ENCODE measurements at places on chromosomes 3 and 15.

GRCh38 chr15:29270169-29270955, 740 bp upstream of the NSMCE3 start:
- DNase-seq = peak; percentile 65

- peak; percentile 68 for DNase-seq
Measured at GRCh38 chr15:25860885-25861866, 2.0 kb downstream of the ATP10A start.

DNA sequence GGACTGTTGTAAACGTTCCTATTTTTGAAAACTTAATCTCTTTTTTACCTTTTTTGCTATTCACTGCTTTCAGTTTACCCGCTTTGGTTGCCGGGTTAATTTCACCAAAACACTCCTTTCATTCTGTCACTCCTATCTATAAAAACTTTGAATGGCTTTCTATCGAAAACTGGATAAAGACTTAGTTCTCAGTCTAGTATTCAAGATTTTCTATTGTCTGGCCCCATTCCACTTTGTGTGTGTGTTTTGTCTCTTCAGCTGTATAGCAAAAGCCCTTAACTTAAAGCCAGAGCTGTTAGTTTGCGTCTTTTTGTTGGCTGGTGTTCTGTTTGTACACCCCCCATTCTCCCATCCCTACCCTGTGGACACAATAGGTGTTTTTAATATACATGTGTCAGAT, 7.5 kb downstream of the PIAS1 start:
- no peak for DNase-seq

DNA sequence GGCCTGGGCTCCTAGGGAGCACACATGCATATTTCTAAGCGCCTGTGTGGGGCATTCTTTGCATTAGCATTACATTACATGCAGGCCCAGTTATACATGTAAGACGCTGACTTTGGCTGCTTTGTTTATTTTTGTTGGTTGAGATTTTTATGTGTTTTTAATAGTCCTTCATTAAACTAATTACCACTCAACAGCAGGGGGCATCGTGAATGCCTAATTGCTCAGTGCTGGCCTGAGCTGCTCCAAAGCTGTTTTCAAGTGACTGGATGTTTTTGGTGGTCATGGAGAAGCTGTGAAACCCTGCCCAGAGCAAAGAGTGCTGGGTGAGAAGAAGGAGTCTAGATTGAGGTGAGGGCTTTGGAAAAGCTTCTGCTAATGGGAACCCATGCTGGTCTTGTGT, 41.5 kb downstream of the GPD1L start:
- DNase-seq = no peak

DNA sequence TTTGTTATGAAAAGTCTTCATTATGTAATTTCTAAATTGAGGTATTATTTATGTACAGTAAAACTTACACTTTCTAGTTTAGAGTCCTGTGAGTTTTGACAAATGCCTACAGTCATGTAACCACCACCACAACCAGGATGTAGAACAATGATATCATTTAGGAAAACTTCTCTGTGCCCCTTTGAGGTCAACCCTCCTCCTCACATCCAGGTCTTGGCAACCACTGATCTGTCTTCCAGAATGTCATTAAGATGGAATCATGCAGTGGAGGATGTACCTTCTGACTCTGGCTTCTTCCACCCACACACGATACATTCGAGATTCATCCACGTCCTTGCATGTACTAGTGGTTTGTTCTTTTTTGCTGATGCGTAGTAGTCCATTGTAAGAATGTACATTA, 23.2 kb downstream of the MINAR1 start:
- no peak for DNase-seq

DNA sequence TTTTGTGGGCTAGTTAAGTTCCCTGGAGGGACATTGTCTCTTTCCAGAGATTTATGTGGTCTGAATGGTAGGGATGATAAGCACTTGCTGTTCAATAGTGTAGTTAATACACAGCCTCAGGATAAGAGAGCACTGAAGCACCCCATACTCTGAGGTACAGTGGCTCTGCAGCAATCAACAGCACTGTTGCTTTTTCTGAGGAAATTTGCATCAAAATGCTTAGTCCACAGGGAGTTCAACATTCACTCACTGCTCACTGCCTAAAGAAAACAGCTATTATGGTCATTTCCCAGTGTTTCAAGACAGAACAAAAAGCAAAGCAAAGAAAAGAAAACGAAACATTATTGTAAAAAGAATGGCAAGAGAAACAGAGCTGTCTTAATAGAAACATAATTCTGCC, 441.9 kb downstream of the PLOD2 start:
- DNase-seq = no peak

DNA sequence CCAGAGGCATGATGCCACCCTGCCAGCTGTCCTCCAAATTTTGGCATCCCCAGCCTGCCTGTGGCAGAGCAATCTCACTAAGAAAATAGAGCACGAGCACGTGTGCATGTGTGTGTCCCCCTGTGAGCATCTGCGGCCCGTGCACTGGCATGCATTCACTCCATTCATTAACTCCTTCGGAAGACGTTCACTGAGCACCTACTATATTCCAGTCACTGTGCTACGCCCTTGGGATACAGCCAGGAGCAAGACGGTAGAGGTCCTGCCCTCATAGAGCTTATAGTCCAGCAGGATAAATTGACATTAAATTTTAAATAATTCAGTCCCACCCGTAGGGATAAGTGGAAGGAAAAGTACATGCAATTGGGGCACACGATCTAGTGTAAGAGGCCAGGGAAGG, 40.0 kb upstream of the HES1 start:
- no peak for DNase-seq

DNA sequence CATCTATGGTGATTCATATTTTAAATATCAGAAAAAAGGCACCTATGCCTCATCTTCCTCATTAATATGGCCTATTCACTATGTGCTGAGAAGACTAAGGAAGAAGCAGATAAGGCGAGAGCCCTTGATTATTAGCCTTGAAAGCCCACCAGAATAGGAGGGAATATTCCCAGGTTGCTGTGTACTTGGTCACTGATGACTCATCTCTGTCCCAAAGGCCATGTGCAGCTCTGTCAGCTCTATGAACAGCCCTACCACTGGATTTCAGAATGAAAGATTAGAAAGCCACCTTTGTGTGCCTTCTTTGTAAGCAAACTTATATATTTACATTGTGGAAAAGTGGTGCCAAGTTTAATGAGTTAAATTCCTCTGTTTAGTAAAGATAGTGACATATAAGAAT, 211.5 kb downstream of the NFKBIZ start:
- no peak for DNase-seq

GRCh38 chr15:39672666-39673065, 91.8 kb downstream of the THBS1 start:
- DNase-seq = no peak

GRCh38 chr15:35142578-35142977, 57.5 kb upstream of the NANOGP8 start:
- DNase-seq = no peak

- DNase-seq = no peak
Measured at GRCh38 chr3:185594073-185594472, 8.0 kb downstream of the SENP2 start.

DNA sequence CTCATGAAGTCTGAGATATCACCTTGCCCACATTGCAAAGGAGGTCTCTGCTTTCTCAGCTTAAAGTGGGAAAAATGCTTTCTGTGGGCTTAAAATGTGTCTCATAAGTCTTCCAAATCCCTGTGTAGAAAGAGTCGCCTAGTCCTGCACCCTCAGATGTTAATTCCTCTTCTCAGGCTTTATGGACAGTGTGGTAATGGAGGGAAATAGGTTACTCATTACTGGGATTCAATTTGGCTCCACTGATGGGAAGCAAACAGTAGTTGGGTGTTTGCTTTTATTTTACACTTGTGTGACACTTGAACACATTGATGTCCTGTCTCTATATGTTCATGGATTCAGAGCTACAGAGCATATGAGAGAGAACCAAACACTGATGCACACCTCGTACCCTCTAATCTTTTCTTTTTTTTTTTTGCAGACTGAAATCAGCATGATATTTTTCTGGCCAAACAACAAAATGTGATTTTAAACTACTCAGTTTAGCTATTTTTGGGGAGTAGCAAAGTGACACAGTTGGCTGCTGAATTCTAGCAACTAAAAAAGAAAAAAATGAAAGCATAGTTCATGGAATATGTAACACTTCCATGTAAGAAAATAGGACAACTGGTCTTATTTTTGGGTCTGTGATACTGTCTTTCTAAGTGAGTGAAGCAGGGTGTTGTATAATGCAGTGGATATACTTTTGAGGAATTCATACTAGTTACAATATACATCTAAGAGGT, 8.6 kb downstream of the PTPRG start:
- no peak for DNase-seq

GRCh38 chr3:128707928-128708494, 18.0 kb upstream of the RAB7A start:
- DNase-seq = no peak

DNA sequence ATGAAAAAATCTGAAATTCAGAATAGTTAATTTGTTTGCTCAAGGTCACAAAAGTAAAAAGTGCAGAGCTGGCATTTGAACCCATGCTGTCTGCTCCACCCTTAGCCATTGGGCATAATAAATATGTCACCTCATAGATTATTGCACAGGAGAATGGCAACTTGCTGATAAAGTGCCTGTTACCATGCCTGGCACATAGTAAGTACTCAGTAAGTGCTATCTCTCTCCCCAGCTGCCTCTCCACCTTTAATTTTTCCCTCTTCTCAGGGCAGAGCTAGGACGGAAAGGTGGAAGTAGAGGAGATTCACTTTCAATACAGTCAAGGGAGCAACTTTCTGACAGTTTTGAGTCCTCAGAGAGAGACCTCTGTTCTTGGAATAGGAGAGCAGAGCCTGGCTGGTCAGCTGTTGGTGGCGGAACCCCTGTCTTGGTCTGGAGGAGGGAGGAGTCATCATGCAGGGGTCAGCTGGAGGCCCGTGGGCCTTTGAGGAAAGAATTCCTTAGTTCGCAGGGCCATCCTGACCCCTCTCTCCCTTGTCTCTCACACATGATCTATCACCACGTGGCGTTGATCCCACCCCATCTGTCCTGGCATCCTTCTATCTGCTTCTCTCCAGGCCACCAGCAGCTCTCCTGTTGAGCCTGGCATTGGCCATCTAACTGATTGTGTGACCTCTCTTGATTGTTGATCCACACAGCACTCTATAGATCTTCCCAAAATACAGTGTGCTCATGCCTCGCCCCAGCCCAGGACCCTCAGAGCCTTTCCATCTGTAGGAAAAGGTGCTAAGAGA, 149.3 kb downstream of the RPLP1 start:
- peak; percentile 37 for DNase-seq

- DNase-seq = no peak
Measured at GRCh38 chr3:11576453-11576852, 67.3 kb downstream of the VGLL4 start.

GRCh38 chr15:96598514-96598913, 268.0 kb downstream of the NR2F2 start:
- no peak for DNase-seq

DNA sequence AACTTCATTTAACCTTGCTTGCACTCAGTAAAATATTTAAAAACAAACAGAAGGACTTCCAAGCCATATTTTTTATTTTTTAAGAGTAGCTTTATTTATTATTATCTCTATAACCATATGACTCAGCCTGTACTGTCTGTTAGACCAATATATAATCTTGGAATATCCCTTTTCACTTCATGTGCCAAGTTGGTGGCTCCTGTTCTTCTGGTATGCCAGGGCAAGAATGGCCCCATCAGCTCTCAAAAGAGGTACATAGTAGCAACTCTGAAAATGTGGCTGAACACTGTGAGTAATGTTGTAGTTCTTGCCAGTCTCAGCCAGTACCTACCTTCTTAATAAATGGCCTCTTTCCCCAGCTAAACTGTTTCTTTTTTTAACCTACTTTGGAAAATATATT, 257.0 kb upstream of the UBE2E1 start:
- no peak for DNase-seq

- DNase-seq = no peak
Measured at GRCh38 chr15:97966924-97967620, 6.6 kb downstream of the ARRDC4 start.

DNA sequence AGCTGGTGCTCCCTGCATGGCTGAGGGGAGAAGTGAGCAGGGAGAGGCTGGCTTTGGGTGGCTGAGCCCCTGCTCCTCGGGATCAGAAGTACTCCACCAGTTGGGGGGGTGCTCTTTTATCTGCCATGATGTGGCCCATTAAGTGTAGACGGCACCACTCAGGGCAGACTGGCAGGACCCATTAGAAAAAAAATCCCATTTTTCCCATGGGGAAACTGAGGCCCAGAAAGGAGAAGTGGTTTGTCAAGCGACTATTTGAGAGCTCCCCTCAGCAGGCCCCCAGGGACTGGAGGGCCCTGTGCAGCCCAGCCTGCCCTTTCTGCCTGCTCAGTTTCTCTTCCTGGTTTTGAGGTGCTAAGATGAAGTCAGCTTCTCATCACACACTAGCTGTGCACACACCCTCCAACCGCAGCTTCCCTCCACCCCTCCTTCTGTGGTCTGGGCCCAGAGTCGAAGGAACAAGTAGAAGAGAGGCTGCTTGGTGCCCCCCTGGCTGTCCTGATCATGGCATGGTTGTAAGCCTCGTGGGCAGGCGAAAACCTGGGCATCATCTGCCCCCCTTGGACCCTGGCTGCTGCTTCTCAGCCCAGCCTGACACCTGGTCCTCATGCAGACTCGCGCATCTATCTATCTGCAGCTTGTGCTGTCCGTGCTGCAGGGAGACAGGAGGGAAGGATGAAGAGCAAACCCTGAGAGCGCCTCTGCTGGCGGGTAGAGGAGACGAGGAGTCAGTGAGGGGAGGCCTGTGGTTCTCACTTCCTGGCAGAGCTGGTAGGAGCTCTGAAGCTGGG, 5.6 kb downstream of the CSK start:
- DNase-seq = peak; percentile 93

- DNase-seq = peak; percentile 84
Measured at GRCh38 chr15:25933456-25934158, 70.5 kb upstream of the ATP10A start.

- DNase-seq = no peak
Measured at GRCh38 chr3:99500485-99500884, 137.9 kb upstream of the COL8A1 start.

DNA sequence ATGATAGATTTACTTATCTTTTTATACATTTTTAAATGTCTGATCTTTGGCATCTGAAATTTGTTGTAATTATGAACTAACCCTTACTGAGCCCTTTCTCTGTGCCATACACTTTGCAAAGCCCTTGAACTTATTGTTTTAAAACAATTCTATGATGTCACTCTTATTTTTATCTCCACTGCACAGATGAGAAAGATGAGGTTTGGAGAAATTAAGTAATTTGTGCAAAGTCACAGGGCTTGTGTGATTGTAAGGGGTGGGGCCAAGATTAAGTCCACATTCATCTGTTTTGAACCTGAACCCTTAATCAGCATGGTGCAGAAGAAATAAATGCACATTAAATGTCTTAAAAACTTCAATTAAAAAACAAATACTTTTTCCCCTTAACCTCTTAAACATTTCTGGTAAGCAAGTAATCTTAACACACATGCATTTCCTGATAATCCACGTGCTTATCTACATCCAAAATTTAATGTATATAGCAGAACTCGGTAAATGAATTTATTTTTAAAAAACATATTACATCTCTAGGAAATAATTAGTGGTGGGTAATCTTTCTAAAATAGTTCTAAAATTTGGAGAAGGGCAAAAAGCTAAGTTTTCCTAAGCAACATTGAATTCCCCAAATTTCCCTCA, 189.8 kb upstream of the TBC1D5 start:
- no peak for DNase-seq

- no peak for DNase-seq
Measured at GRCh38 chr3:126261037-126261436, 80.7 kb upstream of the ALDH1L1 start.

All from activated CD8-positive, alpha-beta memory T cell treated with anti-CD3 and anti-CD28 coated beads for 24 hours (primary cell).